ENCODE measurements at places on chromosomes 6 and 20. TPM values are rescaled to one million over a fixed set of nuclear protein-coding genes. Genes with fewer than 3 reads are reported as not detected.

DNA sequence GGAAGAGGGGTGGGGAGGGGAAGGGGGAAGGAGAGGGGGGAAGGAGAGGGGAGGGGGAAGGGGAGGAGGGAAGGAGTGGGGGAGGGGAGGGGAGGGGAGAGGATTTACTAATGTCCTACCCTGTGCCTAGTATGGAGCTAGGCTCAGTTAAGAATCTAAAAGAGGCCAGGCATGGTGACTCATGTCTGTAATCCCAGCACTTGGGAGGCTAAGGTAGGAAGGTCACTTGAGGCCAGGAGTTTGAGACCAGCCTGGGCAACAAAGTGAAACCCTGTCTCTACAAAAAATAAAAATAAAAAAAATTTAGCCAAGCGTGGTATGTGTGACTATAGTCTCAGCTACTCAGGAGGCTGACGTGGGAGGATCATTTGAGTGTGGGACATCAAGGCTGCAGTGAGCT, 13.0 kb downstream of the UBE2J1 start:
- DNase-seq, result no peak

DNA sequence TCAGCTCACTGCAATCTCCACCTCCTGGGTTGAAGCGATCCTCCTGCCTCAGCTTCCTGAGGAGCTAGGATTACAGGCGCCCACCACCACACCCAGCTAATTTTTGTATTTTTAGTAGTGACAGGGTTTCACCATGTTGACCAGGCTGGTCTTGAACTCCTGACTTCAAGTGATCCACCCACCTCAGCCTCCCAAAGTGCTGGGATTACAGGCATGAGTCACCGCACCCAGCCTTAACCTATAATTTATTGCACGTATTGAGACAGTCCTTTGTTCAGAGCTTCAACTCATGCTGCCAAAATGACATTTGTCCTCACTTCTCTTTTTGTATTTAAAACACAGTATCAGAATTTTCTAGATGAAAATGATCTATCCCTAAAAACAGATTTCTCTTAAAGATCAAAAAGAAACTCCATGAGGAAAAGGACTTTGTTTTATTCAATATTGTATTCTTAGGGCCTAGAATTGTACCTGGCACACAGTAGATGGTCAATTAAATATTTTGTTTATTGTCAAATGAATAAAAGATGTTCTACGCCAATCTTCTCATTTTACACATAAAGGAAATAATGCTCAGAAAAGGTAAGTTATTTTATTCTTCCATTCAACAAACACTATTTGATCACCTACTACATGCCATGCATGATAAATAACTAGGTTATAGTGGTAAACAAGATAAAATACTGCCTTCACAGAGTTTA, 10.8 kb downstream of the SERAC1 start:
- DNase-seq, result no peak

GRCh38 chr20:46953596-46953995, 59.0 kb downstream of the EYA2 start:
- DNase-seq, result no peak

- DNase-seq, result no peak
Measured at GRCh38 chr20:51402201-51402600, 140.3 kb downstream of the NFATC2 start.

TP53TG5 gene
- not detected for total RNA-seq

SPATA25 gene
- 1.3 TPM for total RNA-seq

DNA sequence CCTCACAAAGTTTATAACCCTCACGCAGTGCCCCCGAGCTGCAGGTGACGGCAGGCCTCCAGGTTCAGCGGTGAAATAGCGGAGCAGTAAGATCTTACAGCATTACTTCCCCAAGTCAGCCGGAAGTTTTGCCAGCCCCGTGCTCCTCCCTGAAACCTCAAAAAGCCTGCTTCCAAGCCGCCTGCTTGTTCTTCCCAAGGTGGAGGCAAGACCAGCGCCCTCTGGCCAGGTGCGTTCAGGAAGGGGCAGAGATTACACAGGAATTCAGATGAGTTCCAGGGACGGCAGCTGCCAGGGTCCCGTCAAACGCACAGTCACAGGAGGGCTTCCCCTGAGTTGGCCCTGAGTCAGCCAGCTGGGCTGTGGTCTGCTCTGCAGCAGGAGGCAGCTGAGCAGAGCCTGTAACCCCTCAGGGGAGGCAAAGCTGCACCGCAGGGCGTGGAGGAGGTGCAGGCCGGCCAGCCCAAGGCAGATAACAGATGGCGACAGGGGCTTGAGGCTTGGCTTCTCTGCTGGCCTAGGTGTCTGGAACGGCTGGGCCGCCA, 124.1 kb upstream of the RPS6KA2 start:
- no peak for DNase-seq

DNA sequence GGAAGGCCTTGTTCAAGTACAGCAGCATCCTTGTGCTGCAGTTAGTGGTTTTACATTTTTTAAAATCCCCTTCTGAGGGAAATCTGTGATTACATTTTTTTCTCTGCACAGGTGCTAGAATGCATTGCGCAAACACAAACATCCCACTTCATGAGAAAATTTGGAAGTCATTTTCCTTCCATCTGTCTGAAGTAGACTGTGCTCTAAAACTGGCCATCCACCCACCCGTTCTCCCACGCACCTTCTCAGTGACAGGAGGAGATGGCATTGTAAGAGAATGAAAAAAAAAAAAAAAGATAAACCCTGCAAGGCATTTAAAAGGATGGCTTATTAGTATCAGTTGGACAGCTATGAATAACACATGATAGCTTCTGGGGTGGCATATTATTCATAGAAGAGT, 65.0 kb downstream of the SOBP start:
- no peak for DNase-seq

MATN4 gene
- not detected for total RNA-seq

WFDC12 gene
- total RNA-seq, result not detected

DNA sequence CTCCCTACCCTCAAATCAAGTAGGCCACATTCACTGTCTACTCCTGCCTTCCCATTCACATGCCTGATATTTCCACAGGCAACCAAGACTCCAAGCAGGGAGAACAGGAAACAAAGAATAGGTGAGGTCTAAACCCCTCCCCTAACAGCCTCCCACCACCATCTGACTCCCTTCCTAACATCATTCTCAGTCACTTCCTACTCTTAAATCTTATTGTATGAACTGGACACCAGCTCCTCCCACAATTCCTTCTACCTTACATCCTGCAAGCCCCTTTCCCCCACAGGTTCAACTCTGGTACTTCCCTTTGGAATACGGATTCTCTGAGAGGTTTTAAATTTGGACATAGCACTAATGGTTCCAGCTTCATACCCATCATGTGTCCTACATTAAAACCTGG, 944 bp upstream of the C6orf136 start:
- no peak for DNase-seq

TMEM217 gene
- not detected for total RNA-seq

- peak; percentile 84 for DNase-seq
Measured at GRCh38 chr20:45293041-45294002, 13.3 kb upstream of the RBPJL start.

EEF1A2 gene
- 1,988 TPM for total RNA-seq
